Stimulated activated CD8-positive, alpha-beta memory T cell treated with anti-CD3 and anti-CD28 coated beads, Interleukin-7, amount 100 ng/mL, for 48 hours (primary cell): ENCODE measurements at places on chromosomes 3 and 15.

GRCh38 chr3:33067484-33067883 lies 29.5 kb downstream of the GLB1 start:
- DNase-seq, result no peak

GRCh38 chr3:42535981-42536784 lies 33.7 kb downstream of the VIPR1 start:
- peak; percentile 20 for DNase-seq

- DNase-seq, result no peak
Observed at GRCh38 chr15:88863412-88863811, 31.9 kb downstream of the HAPLN3 start.

DNA sequence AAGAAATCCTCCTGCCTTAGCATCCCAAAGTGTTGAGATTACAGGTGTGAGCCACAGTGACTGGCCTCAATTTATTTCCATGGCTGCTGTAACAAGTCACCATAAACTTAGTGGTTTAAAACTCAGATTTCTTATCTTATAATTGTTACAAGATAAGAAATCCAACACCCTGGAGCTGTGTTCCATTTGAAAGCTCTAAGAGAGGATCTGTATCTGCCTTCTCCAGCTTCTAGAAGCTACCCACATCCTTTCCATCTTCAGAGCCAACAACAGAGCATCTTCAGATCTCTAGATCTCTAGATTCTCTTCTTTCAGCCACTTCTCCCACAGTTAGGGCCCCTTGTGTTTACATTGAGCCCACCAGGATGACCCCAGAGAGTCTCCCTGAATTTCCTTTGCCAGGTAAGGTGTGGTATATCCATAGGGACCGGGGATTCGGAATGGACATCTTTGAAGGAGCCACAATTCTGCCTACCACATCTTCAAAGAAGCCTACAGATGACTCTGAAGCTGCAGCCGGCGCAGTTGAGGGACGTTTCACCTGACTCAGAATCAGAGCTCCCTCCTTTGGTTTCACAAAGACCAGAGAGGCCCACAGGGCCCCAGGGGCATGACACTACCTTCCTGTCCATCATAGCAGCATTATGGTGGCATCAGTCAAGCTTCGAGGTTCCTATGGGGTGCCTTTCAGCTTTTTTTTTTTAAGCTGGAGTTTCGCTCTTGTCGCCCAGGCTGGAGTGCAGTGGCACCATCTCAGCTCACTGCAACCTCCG lies 87.0 kb upstream of the IGF1R start:
- DNase-seq, result no peak

DNA sequence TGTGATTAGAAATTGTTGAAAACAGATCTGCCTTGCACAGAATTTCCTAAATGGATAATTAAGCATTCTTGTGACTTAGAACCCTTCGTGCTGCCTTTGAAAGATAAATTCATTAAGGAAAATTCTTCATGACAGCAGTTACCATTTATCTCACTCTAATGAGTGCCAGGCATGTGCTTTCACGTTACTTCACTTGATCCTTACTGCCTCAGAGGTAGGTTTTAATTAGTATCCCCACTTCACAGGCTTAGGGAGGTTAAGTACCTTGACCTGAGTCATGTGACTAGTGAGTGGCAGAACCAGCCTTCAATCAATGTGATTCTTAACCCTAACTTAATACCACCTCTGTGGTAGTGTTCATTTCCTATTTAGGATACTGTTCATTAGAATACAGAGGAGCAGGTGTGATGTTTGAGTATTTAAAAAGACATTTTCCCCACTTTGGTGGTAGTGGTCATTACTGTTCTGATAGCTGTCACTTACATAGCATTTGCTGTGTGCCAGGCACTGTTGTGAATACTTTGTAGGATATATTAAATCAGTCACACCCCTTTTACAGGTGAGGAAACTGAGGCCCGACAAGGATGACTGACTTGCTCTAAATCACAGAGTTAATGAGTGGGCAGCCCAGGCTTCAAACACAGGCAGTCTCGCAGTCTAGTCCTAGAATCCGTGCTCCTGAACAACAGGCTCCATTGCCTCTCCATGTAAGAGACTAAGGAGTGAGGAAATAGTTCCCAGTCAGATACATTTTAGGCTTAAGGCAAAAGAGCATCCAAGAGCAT lies 57.9 kb downstream of the RLBP1 start:
- DNase-seq, result no peak

- DNase-seq, result no peak
Observed at GRCh38 chr15:58454950-58455401, 23.2 kb downstream of the LIPC start.

DNA sequence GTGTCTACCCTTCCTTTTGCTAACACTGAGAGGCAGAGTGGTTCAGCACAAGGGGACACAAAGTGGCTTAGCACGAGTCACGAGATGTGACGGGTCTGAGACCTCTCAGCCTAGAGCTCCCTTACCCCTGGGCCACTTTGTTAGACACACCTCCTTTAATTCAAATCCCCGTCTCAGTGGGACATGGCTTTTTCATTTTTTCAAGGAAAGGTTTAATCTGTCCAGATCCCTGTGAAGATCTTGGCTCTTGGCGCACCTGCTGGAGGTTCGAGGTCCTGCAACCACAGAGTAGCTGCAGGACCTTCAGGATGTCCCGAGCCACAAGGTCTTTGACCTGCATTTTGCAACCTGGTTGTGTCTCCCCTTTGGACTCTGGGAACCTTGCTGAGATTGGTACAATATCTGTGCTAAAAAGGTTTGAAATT lies 52.0 kb downstream of the LPP start:
- no peak for DNase-seq

DNA sequence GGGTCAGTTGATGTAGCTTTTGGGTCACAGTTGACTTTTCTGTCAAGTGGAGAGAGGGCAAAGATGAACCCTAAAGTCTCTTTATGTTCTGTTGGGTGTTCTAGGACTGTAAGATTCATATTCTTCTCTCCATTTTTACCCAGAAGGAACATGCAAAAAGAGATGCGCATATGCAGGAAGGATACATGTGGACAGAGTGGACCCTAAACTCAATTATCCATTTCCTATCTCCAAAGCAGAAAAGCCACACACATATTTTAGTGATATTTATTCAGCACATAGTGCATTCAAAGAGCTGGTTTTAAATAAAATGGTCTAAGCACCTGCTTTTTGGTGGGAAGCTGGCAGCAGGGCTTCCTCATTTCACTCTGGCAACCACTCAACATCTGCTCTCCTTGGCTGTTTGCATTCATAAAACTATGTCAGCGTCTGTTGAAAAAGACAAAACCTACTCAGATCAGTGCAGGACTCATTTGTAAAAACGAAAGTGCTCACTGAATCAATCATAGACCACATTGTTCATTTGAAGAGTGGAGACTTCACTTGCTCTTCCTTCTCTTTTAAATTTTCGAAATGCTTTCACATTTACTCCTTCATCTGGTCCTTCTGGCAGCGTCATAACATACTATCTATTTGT lies 96.6 kb downstream of the SEMA6D start:
- DNase-seq, result no peak

DNA sequence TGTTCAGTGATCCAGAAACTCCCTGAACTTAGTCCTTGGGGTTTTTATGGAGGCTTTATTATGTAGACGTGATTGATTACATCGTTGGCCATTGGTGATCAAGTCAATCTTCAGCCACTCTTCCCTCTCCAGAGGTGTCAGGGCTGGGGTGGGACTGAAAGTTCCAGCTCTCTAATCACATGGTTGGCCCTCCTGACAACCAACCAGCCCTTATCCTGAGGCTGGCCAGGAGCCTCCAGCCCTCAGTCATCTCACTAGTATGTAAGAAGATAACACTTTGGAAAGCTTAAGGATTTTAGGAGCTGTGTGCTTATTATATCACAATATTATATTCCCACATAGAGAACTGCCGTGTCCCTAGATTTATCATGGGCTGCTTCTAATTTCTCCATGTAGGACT lies 142.3 kb downstream of the VPS8 start:
- no peak for DNase-seq

DNA sequence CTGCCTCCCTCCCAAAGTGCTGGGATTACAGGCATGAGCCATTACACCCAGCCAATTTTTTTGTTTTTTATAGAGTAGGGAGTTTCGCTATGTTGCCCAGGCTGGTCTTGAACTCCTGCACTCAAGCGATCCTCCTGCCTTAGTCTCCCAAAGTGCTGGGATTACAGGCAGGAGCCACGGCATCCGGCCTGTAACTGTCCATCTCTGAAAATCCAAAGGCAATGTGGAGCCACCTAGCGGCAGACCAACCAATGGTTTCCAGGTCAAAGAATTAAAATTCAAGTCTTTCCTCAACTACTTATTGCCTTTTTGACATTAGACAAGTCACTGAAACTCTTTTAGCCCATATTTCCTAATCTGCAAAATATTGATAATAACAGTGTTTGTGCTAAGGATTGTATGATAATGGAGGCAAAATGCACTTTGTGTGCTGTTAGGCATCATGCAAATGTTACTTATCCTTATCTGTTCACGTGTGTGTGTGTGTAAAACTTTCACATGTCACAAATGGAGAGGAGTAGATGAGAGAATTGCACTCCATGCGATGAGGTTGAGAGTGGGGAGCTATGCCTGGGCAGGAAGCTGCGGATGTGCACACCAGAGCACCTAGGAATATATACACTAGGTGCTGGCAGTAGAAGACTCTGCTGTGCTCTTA lies 48.7 kb downstream of the COL8A1 start:
- no peak for DNase-seq

- no peak for DNase-seq
Observed at GRCh38 chr3:52398670-52399081, 46.2 kb downstream of the SEMA3G start.
